ENCODE measurements at places on chromosomes 6 and 20. TPM values are rescaled to one million over a fixed set of nuclear protein-coding genes. Genes with fewer than 3 reads are reported as not detected.

- no peak for DNase-seq
These were observed 48.4 kb upstream of the PIM1 start for GRCh38 chr6:37121556-37121955.

- DNase-seq = no peak
These were observed 137.8 kb downstream of the SOD2 start for GRCh38 chr6:159555082-159555875.

The FBXO30 gene
- total RNA-seq = 2.5 TPM

The TPX2 gene
- total RNA-seq = 2.0 TPM

- DNase-seq = no peak
These were observed 23.2 kb downstream of the L3MBTL3 start for GRCh38 chr6:130041594-130041993.

DNA sequence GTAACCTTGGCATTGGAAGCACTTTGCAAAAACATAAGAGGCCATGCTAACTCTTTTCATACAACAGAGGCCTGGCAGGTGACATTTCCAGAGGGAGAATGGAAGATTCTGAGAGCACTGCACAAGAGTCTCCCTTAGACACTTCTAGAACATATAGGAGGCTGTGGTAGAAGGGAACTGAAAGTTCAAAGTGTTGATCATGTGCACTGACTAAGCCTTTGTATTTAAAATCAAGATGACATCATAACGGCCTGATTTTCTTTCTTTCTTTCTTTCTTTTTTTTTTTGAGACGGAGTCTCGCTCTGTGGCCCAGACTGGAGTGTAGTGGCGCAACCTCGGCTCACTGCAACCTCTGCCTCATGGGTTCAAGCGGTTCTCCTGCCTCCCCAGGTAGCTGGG, 26.8 kb upstream of the DNAAF9 start:
- DNase-seq = no peak

GRCh38 chr6:44627091-44627882, 239.8 kb downstream of the CDC5L start:
- no peak for DNase-seq

The VGLL2 gene
- not detected for total RNA-seq

DNA sequence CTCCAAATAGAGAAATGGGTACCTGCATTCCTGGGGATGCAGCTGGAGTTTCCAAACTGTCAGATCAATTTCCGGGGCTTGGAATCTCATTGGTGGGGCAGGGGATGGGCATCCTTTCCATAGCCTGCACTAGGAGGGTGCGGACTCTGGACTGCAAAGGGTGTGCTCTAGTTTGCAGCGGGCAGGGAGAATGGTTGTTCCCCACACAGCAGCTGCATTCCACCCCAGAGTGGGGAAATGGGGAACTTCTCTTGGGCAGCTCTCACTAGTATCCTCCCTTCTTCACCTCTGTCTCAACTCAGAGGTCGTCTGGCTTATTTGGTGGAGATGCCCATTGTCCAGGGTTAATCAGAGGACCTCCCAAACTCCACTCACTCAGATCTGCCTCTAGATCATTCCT, 34.5 kb upstream of the CDKN1A start:
- DNase-seq = no peak

The FYN gene
- total RNA-seq = 472 TPM

The CST3 gene
- total RNA-seq = 87.5 TPM

Data from T-helper 17 cell (primary cell).